ENCODE measurements at places on chromosomes 11 and 22. TPM values are rescaled to one million over a fixed set of nuclear protein-coding genes. Genes with fewer than 3 reads are reported as not detected.

DNA sequence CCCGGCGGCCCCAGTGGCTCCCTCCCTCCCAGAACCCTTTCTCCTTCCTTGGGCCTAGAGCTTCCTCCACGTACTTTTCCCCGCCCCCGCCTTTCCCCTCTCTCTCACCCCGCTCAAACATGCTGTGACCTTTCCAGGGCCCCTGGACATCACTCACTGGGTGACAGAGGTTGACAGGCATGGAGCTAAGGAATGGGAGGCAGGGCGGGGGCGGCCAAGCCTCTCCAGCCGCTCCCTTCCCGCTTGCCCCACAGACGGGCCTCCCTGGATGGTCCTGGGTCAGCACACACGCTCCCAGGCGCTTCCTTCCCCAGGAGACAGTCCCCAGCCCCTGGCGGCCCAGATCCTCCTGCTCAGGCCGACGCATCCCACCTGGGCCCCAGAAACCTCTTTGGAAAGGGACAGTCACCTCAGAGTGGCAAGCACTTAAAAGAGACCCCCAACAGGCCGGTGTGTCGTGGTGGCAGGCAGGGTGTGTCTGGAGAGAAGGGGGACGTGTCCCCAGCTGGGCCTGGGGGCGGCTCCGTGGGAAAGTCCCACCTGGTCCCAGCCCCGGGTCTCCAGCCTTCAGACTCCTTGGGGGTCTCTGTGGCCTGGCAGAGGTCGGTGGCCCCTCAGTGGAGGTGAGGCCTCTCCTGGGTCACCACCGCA is 8.8 kb downstream of the H19 start:
- DNase-seq = no peak
- H3K4me1 ChIP-seq = no peaks in the 10 kb centered on the region
- H3K27ac ChIP-seq = no peak overlapping the region
- H3K27me3 ChIP-seq = no peaks in the 10 kb centered on the region
- H3K4me3 ChIP-seq = no peak overlapping the region

GRCh38 chr11:47941907-47942558 is 38.3 kb upstream of the PTPRJ start:
- no peak overlapping the region for H3K4me3 ChIP-seq
- no peaks in the 10 kb centered on the region for H3K27me3 ChIP-seq
- no peak for DNase-seq
- H3K27ac ChIP-seq = no peak overlapping the region

DNA sequence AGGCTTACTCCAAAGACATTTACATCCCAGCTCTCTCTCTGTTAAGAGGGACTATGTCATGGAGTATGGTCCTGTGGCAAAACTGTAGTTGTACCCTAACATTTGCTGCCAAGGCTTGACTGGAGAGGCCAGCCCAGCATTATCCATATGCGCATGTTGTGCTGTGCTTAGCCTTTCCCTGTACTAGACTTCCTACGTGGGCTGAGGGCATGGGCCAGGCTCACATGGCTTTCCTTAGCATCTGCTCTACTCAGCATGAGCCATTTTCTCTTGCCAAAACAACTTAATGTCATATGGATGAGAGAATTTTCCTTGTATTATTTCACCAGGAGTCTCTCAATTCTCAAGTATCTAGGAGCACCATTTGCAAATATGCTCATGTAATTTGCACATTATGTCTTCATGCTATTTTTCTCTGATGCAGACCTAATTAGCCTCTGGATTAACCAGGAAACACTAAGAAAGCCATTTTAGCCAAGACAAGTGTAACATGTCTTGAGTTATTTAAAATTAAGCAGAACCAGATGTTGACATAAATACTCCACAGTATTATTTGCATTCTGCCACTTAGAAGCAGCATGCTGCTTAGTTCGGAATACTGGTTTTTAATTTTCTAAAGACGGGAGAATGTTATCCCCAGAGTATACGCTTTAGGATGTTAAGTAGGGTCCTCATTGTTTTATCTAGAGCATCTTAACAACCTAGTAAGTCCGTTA is 71.7 kb upstream of the FAR1 start:
- DNase-seq = no peak
- H3K4me3 ChIP-seq = no peak overlapping the region
- peaks cover 20% of the 10 kb centered on the region for H3K27me3 ChIP-seq
- H3K36me3 ChIP-seq = no peaks in the 10 kb centered on the region
- no peaks in the 10 kb centered on the region for H3K4me1 ChIP-seq

MS4A1 gene
- total RNA-seq = not detected

- peak; percentile 64 for DNase-seq
- H3K27me3 ChIP-seq = no peaks in the 10 kb centered on the region
- no peaks in the 10 kb centered on the region for H3K36me3 ChIP-seq
- no peak overlapping the region for H3K4me3 ChIP-seq
Observed at GRCh38 chr11:19935507-19935906, 222.9 kb downstream of the NAV2 start.

CTSC gene
- total RNA-seq = 200 TPM

Measured in PC-3 (cell line).